ENCODE measurements at places on chromosomes 16 and 17.

- DNase-seq: no peak
Observed at GRCh38 chr17:49029801-49030200, 32.6 kb downstream of the IGF2BP1 start.

- DNase-seq: no peak
Observed at GRCh38 chr17:39237586-39237985, 11.8 kb upstream of the STAC2 start.

GRCh38 chr16:10957771-10958482 is 13.6 kb downstream of the CLEC16A start:
- DNase-seq: no peak

DNA sequence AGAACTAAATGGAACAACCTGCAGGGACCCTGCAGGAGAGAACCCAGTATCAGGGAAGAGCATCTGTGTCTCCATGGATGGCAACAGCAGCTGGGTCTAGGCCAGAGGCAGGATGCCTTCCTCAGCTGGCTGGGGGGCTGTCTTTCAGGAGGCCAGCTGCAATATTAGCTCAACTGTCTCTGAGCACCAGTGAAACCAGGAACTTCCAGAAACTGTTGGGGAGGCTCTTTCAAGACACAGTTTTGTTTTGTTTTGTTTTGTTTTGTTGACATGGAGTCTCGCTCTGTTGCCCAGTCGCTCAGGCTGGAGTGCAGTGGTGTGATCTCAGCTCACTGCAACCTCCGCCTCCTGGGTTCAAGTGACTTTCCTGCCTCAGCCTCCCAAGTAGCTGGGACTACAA is 7.6 kb downstream of the GPR142 start:
- DNase-seq: no peak

DNA sequence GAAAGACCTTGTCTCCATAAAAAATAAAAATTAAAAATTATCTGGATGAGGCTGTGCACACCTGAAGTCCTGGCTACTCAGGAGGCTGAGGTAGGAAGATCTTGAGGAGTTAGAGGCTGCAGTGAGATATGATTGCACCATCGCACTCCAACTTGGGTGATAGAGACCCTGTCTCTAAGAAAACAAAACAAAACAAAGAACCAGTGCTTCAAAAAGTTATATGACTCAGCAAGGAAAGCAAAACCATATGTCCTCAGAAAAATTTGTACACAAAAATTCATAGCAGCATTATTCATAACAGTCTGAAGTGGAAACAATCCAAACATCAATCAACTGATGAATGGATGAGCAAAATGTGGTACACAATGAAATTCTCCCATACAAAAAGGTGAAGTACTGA is 48.9 kb downstream of the SLFN5 start:
- no peak for DNase-seq

GRCh38 chr17:31494259-31495021 is 103.0 kb downstream of the RAB11FIP4 start:
- no peak for DNase-seq

DNA sequence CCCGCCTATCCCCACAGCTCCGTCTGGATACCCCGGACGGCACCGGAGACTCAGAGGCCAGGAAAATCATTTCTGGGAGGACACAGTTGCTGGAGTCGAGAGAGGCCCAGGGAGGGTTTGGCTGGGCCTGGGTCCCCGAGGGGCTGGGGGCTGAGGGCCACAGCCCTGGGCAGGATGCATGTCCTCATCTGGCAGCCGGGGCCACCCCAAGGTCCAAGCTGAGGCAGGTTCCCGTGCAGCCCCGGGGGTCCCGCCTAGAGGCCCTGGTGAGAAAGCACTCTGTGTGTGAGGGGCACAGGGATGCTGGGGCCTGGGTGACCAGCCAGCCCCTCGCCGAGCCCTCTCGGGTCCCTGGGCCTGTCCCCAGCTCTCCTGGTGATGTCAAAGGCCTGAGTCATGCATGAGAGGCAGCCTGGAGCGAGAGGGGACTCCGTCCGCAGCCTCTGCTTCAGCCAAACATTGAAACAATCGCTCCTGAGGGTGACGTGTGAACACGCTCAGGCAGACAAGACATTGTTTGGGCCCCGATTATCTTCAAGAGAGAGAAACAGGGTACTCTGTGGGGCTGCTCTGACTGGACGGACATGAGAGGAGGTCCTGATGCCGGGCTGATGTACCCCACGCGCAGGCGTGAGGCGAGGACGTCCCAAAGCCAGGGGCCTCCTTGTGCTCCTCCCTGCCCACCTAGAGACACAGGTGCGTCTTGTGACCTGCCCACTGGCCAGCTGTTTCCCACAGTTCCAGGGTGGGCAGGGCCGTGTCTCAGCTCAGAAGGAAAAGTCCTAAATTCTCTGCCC is 25.8 kb upstream of the C1QTNF8 start:
- DNase-seq: no peak

DNA sequence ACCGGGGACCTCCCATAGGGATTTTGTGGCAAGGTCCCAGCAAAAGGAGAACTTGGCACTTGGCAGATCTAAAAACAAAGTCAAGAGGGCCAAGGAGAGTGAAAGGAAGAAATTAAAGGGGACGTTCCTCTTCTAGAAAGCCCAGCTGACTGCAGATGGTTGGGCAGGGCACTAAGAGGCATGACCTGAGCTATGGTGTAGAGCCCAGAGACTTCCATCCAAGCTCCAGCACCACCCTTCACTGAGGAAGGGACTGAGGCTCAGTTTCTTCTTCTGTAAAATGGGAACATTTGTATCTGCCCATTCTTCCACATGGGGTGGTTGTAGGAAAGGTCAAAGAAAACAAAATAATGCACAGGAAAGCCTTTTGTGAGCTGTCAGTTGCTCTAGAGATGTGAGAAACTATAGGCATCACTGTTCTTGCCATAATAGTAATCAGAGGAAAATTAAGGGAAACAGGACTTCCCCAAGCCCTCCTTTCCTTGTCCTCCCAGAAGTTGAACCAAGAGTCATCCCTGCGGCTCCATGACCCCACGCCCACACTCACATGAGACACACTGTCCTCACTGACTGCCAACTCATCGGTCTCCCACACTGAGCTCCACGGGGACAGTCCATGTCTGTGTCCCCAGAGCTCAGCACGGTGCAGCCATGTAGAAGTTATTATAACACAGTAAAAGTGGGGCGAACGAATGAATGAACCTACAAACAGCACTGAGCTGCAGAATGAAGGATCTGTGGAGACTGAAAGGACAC is 10.4 kb downstream of the CD300LF start:
- DNase-seq: no peak

DNA sequence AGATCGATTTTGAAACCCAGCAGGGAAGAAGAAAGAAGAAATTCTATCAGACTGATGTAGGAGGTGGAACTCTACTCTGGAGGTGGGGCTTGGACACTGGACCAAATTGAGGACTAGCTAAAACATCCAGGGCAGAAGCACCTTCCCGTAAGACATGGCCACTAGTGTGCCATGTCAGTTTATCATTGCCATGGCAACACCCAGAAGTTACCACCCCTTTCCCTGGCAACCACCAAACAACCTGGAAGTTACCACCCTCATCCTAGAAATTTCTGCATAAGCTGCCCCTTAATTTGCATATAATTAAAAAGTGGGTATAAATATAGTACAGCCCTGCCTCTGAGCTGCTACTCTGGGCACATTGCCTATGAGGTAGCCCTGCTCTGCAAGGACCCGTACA is 66.7 kb downstream of the NACA2 start:
- no peak for DNase-seq

- no peak for DNase-seq
Observed at GRCh38 chr16:55091213-55091870, 160.7 kb downstream of the IRX5 start.

- peak; percentile 19 for DNase-seq
Observed at GRCh38 chr16:77322757-77323156, 112.1 kb downstream of the ADAMTS18 start.

DNA sequence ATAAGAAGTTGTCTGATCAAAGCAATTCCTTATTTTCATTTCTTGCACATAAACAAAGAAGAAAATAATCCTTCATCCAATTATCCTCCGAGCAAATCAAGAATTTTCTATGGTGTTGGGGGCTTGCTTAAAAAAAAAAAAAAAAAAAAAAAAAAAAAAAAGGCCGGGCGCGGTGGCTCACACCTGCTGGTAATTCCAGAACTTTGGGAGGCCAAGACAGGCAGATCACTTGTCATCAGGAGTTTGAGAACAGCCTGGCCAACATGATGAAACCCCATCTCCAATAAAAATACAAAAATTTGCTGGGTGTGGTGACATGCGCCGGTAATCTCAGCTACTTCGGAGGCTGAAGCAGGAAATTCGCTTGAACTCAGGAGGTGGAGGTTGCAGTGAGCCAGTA is 19.3 kb downstream of the CNP start:
- DNase-seq: no peak

GRCh38 chr16:70161350-70161749 is 12.2 kb upstream of the CLEC18C start:
- DNase-seq: no peak

DNA sequence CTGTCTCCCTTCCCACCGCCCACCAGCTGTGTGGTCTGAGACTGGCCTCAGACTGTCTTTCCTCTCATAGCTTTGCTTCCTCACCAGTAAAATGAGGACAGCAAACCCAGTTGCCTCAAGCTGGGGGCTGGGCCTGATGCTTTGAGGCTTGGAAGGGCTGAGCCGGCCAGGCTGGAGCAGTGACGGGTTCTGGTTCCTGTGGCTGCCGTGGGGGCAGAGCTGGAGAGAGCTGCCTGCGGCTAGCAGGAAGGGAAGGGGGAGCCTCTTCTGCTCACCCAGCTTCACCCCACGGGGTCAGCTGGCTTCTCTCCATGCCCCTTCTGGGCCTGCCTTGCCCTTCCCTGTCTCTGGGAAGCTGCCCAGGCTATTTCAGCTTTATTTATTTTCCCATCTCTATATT is 23.7 kb downstream of the LASP1 start:
- DNase-seq: no peak

- no peak for DNase-seq
Observed at GRCh38 chr17:44241106-44241624, 21.7 kb upstream of the UBTF start.

GRCh38 chr17:72266112-72266775 is 145.4 kb downstream of the SOX9 start:
- DNase-seq: peak; percentile 79

DNA sequence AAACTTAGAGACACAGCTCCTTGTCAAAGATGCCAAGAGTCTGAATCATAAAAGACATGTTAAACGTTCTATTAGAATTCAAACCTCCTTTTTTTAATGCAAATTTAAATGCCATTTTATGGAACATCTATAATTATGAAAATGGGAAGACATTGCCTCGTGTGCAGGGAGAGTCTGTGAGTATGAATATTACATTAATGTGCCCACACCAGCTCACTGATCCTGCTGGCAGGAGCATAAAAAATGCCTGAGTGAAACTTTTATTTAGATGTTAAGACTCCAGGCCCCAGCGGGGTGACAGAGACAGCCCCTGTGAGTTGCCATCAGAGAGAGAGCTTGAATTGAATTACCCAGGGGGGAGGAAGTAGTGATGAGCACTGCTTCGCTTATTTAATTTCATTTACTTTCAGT is 84.8 kb downstream of the SNX11 start:
- DNase-seq: no peak

GRCh38 chr17:37520174-37520573 is 30.5 kb downstream of the DUSP14 start:
- DNase-seq: no peak

- DNase-seq: no peak
Observed at GRCh38 chr17:58684003-58684402, 7.8 kb downstream of the TEX14 start.

- no peak for DNase-seq
Observed at GRCh38 chr17:12680993-12681392, 15.3 kb downstream of the MYOCD start.

- no peak for DNase-seq
Observed at GRCh38 chr16:86089991-86090390, 191.0 kb downstream of the IRF8 start.

DNA sequence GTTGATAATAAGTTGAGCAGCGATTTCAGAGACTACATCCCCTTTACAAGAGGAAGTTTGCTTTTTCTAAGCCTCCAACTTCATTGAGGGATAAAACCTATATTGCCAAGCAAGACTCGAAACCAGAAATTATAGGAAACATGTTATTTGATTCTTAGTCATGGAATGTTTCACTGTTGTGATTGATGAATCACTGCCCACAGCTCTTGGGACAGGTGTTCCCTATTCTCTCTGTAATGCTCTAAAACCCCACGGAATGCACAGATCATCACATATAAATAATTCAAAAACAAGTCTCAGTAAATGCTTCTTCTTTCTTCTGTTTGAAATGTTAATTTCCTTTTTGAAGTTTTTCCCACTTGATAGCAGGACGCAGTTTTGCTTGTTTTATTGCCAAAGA is 809.5 kb upstream of the GOT2 start:
- DNase-seq: no peak

DNA sequence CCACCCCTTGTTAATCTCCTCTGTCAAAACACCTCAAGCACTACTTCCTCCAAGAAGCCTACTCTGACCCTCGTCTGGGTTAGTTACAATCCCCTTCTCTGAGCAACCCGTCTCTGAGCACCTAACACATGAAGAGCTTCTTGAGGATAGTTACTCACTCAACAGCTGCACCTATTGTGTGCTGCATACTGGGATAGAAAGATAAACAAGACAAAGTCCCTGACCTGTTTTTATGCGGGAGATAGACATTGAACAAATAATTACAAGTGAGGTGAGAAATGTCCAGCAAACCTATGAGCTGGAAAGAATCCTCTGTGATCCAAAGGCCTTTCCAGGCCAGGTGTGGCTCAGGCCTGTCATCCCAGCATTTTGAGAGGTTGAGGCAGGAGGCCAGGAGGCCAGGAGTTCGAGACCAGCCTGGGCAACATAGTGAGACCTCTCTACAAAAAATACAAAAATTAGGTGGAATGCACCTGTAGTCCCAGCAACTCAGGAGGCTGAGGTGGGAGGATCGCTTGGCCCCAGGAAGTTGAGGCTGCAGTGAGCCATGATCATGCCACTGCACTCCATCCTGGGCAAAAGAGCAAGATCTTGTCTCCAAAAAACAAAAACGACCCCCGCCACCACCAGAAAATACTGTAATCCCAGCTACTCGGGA is 5.5 kb upstream of the ZNF771 start:
- no peak for DNase-seq

DNA sequence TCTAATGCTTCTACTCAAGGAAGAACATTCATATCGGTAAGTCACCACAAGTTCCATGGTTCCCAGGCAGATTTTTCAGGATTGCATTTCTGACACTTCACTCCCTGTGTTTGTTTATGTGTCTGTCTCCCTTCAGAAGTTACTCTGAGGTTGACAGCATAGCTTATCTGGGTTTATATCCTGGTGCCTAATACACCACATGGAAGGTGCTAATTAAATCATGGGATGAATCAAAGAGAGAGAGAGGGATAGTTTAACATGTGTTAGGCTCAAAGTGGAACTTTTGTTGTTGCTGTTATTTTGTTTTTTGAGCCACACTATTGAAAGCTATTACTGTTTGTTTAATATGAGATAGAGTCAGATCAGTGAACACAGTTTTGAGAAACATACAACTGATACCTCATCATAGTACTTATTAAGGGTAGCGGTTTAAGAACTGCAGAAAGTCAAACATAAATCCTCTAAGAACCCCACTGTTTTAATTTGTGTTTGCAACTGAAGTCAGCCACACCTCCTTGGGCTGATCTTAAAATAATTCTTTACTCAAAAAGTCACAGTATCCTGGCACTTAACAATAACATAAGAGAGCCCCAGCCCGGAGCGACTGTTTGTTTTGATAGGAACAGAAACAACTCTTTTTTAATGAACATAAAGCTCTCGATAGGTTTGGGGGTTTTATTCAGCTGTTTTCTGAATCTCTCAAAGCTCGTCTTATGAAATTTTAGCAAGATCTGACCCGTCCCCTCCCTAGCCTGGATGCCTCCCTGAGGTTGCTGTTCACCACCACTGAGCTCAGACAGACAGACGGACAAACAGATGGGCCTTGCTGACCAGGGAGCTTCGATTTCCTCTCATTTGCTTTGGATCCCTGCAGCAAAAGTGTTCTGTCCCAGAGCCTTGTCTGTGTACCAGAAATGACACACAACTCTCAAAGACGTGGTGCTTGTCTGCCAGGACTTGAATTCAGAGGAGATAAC is 98.3 kb upstream of the MYOCD start:
- DNase-seq: no peak
